Tibial nerve (tissue), 4 donors: ENCODE measurements at places on chromosomes 3 and 15. TPM values are rescaled to one million over a fixed set of nuclear protein-coding genes. Genes with fewer than 3 reads are reported as not detected.

- H3K27me3 ChIP-seq, result no peaks in the 10 kb centered on the region
- no peak overlapping the region for H3K27ac ChIP-seq
- no peak for DNase-seq
- H3K36me3 ChIP-seq, result no peaks in the 10 kb centered on the region
Observed at GRCh38 chr3:118792191-118792590, 242.5 kb downstream of the IGSF11 start.

- no peak for DNase-seq
- H3K27me3 ChIP-seq, result no peaks in the 10 kb centered on the region
- H3K27ac ChIP-seq, result no peak overlapping the region
- H3K4me3 ChIP-seq, result no peak overlapping the region
Observed at GRCh38 chr15:52085299-52085698, 27.3 kb downstream of the BCL2L10 start.

GRCh38 chr3:52204337-52205073 lies 6.5 kb downstream of the ALAS1 start:
- H3K27ac ChIP-seq, result no peak overlapping the region
- no peaks in the 10 kb centered on the region for H3K27me3 ChIP-seq
- peaks cover 80% of the 10 kb centered on the region for H3K36me3 ChIP-seq
- no peak for DNase-seq

DNA sequence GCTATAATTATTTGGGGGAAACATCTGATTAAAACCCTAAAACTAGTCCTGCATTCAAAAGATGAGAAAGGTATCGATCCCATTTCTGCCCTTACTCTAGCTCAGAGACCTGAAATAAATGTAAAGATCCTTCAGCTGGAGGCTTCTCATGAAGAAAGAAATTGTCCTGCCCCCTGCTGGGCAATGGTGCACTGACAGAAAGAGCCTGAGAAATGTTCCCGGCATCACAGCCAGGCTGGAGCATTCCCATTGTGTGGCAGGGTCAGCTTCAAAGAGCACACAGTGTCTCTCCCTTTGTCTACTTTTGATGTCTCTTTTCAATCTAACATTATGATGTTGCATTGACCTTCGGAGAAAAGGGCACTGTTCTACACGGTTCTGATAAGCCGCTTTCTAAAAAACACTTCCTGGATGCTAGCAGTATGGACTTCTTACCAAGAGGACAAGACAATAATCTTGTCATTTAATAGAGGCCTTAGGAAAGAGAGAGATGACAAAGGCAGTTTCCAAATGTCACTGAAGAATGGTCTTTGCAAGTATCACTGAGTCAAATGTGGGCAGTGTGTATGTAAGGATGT lies 287.5 kb downstream of the MAGI1 start:
- no peaks in the 10 kb centered on the region for H3K27me3 ChIP-seq
- no peak overlapping the region for H3K27ac ChIP-seq
- H3K36me3 ChIP-seq, result no peaks in the 10 kb centered on the region
- no peak overlapping the region for H3K4me3 ChIP-seq
- DNase-seq, result peak; percentile 14

DNA sequence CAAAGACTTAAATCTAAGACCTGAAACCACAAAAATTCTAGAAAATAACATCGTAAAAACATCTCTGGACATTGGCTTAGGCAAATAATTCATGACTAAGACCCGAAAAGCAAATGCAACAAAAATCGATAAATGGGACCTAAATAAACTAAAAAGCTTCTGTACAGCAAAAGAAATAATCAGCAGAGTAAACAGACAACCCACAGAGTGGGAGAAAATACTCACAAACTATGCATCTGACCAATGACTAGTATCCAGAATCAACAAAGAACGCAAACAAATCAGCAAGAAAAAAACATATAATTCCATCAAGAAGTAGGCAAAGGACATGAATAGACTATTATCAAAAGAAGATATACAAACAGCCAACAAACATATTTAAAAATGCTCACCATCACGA lies 749.4 kb downstream of the PLOD2 start:
- DNase-seq, result no peak
- no peak overlapping the region for H3K4me3 ChIP-seq
- H3K27ac ChIP-seq, result no peak overlapping the region
- no peaks in the 10 kb centered on the region for H3K36me3 ChIP-seq
- no peaks in the 10 kb centered on the region for H3K27me3 ChIP-seq
- no peaks in the 10 kb centered on the region for H3K4me1 ChIP-seq

DNA sequence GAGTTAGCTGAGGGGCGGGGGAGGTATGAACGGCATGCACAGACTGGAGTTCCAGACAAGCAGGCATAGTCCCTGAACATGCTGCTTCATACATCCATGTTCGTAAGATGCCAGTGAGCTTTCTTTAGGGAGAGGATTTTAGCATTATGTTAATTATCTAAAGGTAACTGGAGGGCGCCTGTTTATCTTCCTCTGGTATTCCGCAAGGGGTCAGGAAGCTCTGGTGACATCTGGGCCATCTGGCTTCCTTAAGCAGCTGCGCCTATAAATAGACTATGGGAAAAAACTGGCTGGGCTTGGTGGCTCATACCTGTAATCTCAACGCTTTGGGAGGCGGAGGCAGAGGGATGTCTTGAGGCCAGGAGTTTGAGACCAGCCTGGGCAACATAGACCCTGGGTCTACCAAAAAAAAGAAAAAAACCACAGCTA lies 1.5 kb upstream of the FBXO22 start:
- no peak overlapping the region for H3K4me3 ChIP-seq
- DNase-seq, result no peak
- H3K27ac ChIP-seq, result no peak overlapping the region
- H3K4me1 ChIP-seq, result no peaks in the 10 kb centered on the region
- no peaks in the 10 kb centered on the region for H3K27me3 ChIP-seq

DNA sequence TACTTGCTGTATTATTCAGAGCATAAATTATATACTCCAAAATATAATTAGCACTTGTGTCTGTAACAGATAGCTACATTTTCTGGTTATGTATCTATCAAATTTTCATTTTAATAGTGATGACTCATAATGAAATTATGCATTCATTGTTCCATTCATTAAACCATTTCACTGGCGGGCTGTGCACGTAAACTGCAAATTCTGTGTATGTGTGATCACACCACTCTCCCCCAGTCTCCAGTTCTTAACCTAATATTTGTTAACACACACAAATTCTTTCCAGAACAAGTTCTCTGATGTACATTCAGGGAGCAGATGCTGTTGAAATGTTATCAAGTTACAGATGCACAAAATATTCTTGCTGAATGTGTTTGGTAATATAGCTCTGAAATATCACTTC lies 3.8 kb upstream of the KCNMB2 start:
- peaks cover 10% of the 10 kb centered on the region for H3K4me1 ChIP-seq
- H3K36me3 ChIP-seq, result no peaks in the 10 kb centered on the region
- DNase-seq, result no peak

Gene EPHB1
- 2.5 TPM for total RNA-seq

- DNase-seq, result peak; percentile 31
- no peaks in the 10 kb centered on the region for H3K36me3 ChIP-seq
- H3K27ac ChIP-seq, result no peak overlapping the region
Observed at GRCh38 chr15:95017666-95018328, 786.4 kb downstream of the MCTP2 start.

GRCh38 chr15:41291065-41291631 lies 41.2 kb downstream of the OIP5 start:
- no peak overlapping the region for H3K4me3 ChIP-seq
- H3K4me1 ChIP-seq, result peaks cover 7% of the 10 kb centered on the region
- peaks cover 85% of the 10 kb centered on the region for H3K36me3 ChIP-seq
- no peaks in the 10 kb centered on the region for H3K27me3 ChIP-seq
- H3K27ac ChIP-seq, result no peak overlapping the region

Gene PPM1L
- 30.2 TPM for total RNA-seq

- H3K27me3 ChIP-seq, result no peaks in the 10 kb centered on the region
- no peak overlapping the region for H3K27ac ChIP-seq
- H3K36me3 ChIP-seq, result no peaks in the 10 kb centered on the region
- H3K4me1 ChIP-seq, result no peaks in the 10 kb centered on the region
- DNase-seq, result no peak
Observed at GRCh38 chr3:41681479-41681878, 280.4 kb downstream of the ULK4 start.

Gene GP9
- not detected for total RNA-seq

Gene SUCNR1
- 0.60 TPM for total RNA-seq

DNA sequence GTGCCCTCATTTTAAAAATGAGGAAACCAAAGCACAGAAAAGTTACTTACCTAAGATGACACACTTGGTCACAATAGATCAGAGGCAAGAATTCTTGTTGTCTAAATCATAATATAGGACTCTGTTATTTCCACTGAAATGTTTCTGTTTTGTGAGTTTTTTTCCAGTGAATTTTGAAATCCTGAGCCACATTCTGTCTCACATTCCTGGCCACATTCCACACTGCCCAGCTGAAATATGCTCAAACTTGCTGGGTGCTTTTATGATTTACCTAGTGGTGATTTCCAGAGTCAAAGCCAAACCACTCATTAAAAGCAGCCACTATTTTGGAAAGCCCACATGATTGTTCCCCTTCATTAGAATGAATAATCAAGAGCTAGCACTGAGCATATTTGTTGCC lies 82.3 kb upstream of the NPHP3 start:
- H3K4me3 ChIP-seq, result no peak overlapping the region
- no peak overlapping the region for H3K27ac ChIP-seq
- H3K27me3 ChIP-seq, result no peaks in the 10 kb centered on the region
- DNase-seq, result no peak
- H3K36me3 ChIP-seq, result no peaks in the 10 kb centered on the region

GRCh38 chr15:31316135-31316795 lies 10.4 kb upstream of the KLF13 start:
- H3K4me1 ChIP-seq, result no peaks in the 10 kb centered on the region
- H3K36me3 ChIP-seq, result no peaks in the 10 kb centered on the region
- DNase-seq, result peak; percentile 8
- no peaks in the 10 kb centered on the region for H3K27me3 ChIP-seq
- no peak overlapping the region for H3K4me3 ChIP-seq
- H3K27ac ChIP-seq, result no peak overlapping the region

DNA sequence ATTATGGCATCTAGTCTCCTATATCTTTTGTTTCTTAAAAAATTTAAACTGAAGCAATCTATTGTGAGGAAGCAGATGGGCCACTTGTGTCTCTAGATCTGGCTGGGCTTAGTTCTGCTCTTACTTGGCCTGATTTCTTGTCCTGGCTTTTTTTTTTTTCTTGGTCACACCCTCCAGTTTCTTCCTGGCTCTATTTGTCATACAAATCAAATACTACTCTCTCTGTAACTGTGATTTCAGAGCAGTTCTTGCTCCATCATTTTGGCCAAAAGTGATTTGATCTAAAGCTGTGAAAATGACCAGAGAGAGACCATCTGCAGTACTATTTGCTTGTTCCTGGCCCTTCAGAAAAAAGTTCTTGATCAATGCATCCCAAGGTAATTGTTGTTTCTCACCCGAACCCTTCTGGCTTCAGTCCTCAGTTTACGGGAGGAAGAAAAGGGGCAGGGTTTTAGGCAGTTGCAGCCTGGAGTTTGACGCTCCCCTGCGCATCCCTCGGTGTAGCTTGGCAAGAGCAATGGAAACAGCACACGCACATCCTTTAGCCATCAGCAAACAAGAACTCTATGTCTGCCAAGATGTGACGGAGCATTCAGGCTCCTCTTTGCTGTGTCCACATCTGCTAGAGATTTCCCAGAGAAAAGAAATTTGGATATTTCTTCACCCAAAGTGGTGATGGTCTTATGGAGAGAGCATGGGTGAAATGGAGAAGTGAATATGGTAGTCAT lies 31.6 kb downstream of the CHST2 start:
- H3K4me3 ChIP-seq, result no peak overlapping the region
- H3K4me1 ChIP-seq, result peaks cover 12% of the 10 kb centered on the region
- DNase-seq, result peak; percentile 9
- H3K36me3 ChIP-seq, result no peaks in the 10 kb centered on the region
- no peaks in the 10 kb centered on the region for H3K27me3 ChIP-seq
- H3K27ac ChIP-seq, result no peak overlapping the region

DNA sequence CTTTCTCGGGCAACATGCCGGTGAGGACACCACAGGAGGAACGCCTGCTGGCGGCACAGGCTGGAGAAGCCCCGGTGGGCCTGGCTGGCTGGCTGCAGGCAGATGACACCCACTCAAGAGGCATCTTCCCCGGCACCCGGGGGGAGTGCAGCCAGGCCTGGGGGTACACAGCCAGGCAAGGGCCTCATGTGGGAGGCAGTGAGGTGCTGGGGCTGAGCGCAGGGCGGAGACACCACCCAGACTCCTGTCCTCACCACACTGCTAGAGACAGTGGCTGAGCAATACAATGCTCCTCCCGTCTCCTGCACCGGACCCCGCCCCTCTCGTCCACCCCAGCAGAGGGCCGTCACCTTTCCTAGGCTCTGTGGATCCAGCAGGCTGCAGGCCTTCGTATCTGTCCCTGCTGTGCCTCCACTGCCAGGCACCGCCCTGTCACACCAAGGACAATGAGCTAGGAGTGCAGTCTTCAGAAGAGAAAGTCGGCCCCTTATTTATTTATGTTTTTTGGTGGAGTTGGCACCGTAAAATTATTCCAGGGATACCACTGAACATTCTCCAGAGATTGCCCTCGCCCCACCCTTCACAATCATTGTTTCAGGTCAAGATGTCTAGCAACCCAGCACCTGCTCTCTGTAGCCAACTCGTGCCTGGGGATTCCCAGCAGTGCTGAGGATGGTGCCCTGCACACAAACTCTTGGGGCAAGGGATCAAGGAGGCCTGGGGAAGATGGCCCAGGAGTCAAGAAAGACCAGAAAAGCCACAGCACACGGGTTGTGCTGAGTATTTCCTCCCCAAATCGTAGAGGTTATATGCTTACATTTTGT lies 129.1 kb downstream of the ATP10A start:
- no peak overlapping the region for H3K4me3 ChIP-seq
- no peak for DNase-seq
- no peaks in the 10 kb centered on the region for H3K27me3 ChIP-seq
- H3K27ac ChIP-seq, result no peak overlapping the region
- peaks cover 28% of the 10 kb centered on the region for H3K4me1 ChIP-seq

Gene SPESP1
- total RNA-seq, result 1.8 TPM

- DNase-seq, result no peak
- H3K27ac ChIP-seq, result no peak overlapping the region
- peaks cover 13% of the 10 kb centered on the region for H3K4me1 ChIP-seq
- no peaks in the 10 kb centered on the region for H3K27me3 ChIP-seq
Observed at GRCh38 chr15:52436981-52437380, 91.7 kb downstream of the MYO5A start.

GRCh38 chr15:58388211-58388610 lies 43.6 kb upstream of the LIPC start:
- H3K4me1 ChIP-seq, result peaks cover 4% of the 10 kb centered on the region
- no peaks in the 10 kb centered on the region for H3K36me3 ChIP-seq
- no peak for DNase-seq
- no peak overlapping the region for H3K4me3 ChIP-seq
- H3K27ac ChIP-seq, result no peak overlapping the region

DNA sequence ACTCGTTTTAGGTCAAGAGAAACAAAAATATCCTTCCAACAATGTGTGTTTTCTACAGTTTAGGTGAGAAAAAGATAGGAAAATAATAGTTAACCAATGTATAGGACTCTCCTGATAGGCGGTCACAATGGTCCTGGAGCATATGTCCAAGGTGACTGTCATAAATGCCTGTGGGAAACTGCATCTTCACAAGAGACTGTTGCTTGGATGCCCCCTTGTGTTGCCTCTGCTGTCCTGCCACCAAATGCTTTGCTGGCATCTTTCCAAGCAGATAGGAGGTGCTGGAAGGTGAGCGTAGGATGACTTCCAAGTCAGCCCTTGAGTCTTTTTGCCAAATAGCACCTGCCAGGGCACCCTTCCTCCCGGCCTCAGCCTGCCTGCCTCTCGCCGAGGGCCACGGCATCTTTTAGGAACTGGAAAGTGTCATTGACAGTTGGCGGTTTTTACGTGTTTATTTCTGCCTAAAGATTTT lies 24.1 kb upstream of the SACM1L start:
- H3K4me1 ChIP-seq, result no peaks in the 10 kb centered on the region
- peak; percentile 59 for DNase-seq
- H3K36me3 ChIP-seq, result peaks cover 24% of the 10 kb centered on the region
- no peaks in the 10 kb centered on the region for H3K27me3 ChIP-seq

Gene CCDC66
- 33.9 TPM for total RNA-seq

Gene IL12A
- total RNA-seq, result not detected
